Neural cell (in vitro differentiated cells): ENCODE measurements at places on chromosomes 4 and X. TPM values are rescaled to one million over a fixed set of nuclear protein-coding genes. Genes with fewer than 3 reads are reported as not detected.

ANXA10 gene
- not detected in 2 replicates for polyA plus RNA-seq

ATP2B3 gene
- polyA plus RNA-seq, result 4.4 and 5.3 TPM in 2 replicates

TMEM156 gene
- polyA plus RNA-seq, result not detected in 2 replicates

MAGEA2 gene
- 1.6 and 1.8 TPM in 2 replicates for polyA plus RNA-seq

MAGEA4 gene
- polyA plus RNA-seq, result not detected in 2 replicates

IL2 gene
- polyA plus RNA-seq, result not detected in 2 replicates

SSX2B gene
- not detected in 2 replicates for polyA plus RNA-seq

NAP1L2 gene
- 54.4 and 62.9 TPM in 2 replicates for polyA plus RNA-seq

DCX gene
- polyA plus RNA-seq, result 180 and 206 TPM in 2 replicates

NHSL2 gene
- polyA plus RNA-seq, result 0.87 and 1.5 TPM in 2 replicates
